ENCODE measurements at places on chromosomes 6 and 20.

DNA sequence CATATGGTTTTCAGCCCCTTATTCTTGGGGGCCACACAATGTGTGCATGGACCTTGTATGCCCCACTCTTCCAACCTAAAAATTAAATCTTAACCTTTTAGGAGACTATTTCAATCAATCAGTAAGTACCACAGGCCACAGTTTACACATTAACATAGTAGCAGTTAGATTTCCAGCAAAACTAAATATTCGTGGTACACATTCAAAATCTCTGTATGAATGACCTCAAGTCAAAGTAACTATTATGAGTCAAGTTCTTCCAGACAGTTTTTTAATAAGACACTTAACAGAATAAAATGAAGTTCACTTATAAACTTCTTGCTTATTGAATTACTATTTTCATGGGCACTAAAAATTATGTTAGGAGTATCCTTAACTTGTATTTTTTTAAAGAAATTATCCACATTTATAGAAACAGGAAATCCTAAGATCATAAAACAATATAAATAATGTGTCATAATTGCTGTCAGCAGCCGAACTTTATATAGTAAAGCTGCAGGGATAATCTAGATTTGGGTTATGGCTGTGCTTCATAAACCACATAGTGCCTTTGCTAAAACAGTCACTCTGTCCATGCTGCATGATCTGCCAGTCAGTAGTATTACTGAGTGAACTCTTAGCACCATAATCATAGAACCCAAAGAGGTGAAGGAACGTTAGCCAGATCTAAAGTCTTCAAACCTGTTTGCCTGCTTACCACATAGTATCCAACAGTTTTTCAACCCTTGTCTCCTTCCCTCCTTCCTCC lies 21.7 kb downstream of the SEC63 start:
- no peak for DNase-seq

DNA sequence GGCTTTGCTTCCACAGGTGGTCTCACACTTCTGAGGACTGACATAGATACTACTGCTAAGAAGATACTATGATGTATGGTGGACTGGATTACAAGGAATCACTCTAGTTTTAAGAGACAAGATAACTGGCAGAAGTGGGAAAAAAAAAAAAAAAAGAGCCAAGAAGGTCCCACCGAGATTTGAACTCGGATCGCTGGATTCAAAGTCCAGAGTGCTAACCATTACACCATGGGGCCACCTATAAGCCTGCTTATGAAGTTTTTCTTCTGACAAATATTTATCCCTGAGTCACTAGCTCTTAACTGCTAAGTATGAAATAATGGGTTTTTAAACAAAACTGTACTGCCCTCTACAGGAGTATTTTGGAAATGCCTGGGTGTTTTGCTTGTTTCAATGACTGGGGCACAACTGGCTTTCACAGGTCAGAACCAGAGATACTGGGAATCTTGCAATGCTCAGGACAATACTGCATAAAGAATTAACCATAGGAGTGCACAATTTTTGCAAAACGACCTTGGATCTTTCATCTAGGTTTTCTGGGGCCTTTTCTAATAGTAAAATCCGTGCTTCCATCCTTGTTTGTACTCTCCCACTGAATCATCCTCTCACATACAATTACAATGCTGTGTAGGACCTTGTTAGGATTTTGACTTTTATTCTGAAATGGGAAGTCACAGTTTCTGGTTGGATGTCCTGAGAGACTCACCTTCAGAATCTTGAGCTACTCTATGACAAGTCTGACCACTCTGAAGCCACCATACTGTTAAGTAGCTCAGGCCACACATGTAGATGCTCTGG lies 116.3 kb downstream of the OR2B2 start:
- DNase-seq: no peak

GRCh38 chr20:9022376-9022775 lies 46.5 kb upstream of the PLCB4 start:
- no peak for DNase-seq

DNA sequence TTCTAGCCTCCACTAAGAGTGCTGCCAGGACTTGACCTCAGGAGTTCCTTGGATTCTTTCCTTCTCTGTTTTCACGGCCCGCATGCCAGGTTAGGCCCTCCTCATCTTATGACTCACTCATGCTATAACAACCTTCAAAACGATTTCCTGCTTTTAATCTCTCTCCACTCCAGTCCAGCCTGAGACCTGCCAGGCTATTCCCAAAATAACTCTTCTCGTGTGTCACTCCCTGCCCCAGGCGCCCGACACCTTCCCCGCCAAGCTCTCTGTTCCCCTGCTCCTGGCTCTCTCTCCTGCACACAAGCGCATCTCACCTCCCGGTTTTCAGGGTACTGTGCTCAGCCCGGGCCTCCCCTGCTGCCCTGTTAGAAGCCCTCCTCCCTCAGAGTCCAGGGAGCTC lies 64.1 kb upstream of the RPS6KA2 start:
- DNase-seq: no peak

DNA sequence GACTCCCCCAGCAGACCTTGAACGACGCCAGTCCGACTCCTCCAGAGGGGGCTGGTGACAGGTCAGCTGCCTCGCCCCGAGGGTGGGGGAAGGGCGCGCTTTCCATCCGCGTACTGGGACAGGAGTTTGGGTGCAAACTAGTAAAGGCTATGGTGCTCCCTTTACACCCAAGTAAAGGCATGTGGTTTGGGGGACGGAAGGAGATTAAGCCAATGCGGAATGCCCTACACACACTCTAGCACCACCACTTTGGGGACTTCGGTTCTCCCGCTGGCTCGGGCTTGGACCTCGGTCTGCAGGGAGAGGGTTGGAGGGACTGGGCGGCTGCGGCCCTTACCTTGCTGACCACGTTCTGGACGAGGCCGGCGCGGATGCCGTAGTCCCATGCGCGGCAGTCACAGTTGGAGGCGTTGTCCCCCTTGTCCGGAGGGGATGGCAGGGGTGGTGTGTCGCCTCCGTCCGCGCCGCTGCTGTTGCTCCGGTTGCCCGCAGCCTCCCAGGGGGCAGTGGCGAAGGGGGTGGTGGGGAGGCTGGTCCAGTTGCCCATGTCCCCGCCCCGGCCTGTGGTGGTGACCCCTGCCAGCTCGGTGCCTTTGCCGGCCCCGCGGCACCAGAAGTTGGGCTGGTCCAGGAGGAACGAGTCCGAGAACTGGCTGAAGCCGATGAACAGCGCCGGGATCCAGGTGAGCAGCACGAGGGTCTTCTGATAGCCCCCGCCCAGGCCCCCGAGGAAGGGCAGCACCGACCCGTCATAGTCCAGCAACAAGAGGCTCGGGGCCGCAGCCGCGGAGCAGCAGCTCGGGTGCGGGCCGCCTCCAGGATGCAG lies 1.1 kb downstream of the SLC22A23 start:
- DNase-seq: peak; percentile 17

DNA sequence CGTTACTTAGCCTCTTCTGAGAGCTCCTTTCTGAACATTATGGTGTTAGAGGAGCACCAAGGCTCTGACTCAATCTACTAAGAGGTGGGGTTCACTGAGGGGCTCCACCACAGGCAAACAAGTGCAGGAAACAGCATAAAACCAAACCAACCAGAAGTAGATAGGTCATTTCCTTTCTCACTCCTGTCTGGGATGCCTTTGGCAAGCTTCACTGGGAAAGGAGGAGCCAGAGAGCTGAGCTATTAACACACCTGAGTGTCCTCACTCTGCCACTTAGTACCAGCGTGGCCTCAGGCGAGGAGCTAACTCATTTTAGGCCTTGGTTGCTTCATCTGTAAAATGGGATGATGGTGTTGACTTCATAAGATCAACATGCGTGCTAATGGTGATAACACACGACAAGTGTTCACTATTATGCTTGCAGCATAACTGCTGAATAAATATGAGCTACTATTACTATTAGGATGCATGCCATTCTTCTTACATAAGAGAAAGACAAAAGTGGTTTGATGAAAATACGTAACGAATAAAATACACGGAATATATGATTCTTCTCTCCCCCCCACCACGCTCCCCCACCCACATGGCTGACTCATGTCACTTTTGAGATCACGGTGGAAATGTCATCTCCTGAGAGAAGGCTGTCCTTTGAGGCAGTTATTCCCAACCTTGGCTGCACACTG lies 185.4 kb downstream of the BCAS1 start:
- no peak for DNase-seq

- DNase-seq: no peak
These were observed 487.6 kb downstream of the PREX1 start for GRCh38 chr20:48339986-48340882.

DNA sequence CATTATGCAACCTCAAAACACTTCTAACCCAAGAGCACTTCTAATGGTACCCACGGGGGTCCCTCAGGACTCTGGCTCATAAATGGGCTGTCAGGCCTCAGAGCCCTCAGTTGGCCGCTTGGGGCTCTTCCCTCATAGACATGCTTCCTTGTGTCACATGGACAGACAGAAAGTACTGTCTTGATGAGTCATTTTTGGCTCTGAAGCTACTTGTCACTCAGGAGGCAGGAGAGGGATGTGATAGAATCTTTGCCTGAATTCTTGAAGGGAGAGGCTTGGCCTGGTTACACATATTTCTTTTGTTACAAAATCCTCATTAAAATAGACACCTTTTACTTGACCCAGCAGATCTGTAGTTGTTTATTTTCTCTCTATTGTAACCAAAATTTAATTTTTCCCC lies 15.1 kb upstream of the EDN1 start:
- no peak for DNase-seq

DNA sequence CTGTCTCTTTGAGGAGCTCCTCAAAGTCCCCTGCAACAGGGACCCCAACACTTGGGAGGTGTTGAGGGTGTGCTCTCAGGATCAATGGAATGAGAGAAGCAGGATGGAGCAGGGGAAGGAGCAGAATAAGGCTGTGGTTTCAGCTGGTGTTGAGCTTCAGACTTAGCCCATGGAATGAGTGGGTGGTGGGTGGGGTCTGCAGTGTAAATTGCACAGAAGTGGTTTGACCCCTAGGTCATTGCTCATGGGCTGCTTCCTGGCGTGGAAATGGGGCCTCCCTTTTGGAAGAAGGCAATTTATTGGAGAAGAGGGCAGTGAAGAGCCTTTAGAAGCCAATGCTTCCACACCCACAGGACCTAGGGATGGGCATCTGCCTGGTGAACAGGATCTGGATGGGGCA lies 37.0 kb upstream of the KCNG1 start:
- DNase-seq: no peak

DNA sequence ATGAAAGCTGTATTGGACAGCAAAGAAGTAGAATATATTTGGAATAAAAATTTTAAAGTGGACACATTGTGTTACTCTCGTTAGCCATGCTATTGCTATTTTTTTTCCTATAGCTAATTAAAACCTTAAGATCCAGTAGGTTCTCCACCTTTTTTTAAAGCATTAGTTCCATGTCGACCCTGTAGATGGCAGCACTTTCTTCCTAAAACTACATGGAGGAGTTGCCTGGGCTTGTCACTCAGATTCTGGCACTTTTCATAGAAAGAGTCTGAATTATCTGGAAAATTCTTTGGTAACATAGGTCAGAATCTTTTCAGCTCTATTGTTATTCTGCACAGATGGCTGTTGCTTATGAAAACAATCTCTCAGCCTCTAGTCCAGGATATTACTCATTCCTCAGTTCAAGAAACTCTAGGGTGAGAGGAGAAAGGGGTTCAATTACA lies 42.0 kb upstream of the ESR1 start:
- DNase-seq: peak; percentile 13

GRCh38 chr6:170459451-170459850 lies 93.7 kb downstream of the PSMB1 start:
- peak; percentile 59 for DNase-seq

GRCh38 chr20:36827541-36828279 lies 48.2 kb upstream of the TLDC2 start:
- peak; percentile 82 for DNase-seq

GRCh38 chr20:51876313-51876940 lies 74.1 kb upstream of the SALL4 start:
- no peak for DNase-seq
